NCI-H526 treated with DMSO at 0.1 percent for 48 hours (cell line): ENCODE measurements at places on chromosomes 2 and 18.
A peak's percentile ranks its signal among the peaks of the same experiment; 100 is the strongest.

- no peak for DNase-seq
These were observed 102.0 kb downstream of the PLA2R1 start for GRCh38 chr2:159960414-159960813.

DNA sequence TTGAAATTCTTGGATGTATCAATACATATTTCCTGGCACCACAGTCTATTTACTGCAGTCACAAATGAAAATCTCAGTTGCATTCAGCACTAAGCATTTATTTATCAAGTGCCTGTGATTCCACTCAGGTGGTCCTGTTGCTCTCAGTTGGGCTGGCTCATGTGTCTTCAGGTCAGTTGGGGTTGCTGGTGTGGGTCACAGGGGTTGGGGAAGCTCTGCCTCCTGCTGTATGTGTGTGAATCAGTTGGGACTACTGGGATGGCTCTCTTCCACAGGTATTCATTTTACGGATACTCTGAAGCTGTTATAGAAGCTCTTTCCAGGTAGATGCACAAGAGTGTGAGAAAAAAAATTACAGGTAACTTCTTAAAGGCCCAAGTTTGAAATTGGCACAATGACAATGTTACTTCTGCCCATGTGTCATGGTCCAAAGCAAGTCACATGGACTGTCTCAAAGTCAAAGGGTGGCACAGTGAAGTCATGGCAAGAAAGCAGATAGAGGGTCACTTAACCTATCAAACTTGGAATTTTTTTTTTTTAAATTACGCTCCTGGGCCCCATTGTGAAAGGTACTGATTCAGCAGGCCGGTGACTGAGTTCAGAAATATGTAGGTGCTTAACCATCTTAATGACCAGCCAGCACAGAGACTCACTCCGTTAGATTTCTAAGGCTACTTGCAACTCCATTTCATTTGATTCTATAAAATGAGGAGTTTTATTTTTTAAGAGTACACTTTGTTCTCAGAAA, 249.2 kb upstream of the GCFC2 start:
- no peak for DNase-seq

DNA sequence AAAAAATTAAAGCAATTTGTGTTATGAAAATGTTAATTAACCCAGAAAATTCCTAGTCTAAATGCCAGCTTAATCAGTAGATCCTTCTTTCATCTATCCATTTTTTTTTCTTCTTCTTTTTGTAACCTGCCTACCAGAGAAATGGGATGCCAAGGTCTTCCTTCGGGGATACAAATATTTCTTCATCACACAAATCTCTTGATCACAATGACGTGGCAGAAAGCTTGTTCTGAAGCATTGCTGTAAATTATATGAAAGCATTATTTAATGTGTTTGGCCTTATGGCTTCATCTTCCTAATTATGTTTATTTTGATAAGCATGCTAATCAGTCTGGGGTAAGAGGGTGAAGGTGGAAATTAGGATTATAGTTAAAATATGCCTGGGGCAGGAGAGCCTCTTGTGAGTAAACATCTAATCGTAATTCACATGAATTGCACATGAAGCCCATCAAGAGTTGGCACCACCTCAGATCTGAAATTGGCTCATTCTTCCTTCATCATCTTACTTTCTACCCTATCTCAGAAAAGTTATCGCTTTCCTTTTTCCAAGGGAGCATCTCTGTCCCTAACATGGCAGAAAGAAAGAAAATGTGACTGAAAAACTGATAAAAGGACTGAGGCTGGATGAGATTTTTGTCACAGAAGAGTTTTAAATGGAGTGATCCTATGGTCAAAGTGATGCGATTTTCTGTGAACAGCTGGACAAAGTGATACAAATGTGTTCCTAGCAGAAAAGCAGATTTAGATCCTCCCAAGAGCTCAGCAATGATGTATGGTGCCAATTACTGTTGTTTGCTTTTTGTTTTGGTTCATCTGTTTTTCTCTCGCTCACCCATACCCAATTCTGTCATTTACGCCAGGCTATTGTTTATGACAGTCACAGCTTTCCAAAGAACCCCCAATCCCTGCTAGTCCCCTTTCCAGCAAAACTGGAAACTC, 76.9 kb upstream of the PMAIP1 start:
- no peak for DNase-seq

DNA sequence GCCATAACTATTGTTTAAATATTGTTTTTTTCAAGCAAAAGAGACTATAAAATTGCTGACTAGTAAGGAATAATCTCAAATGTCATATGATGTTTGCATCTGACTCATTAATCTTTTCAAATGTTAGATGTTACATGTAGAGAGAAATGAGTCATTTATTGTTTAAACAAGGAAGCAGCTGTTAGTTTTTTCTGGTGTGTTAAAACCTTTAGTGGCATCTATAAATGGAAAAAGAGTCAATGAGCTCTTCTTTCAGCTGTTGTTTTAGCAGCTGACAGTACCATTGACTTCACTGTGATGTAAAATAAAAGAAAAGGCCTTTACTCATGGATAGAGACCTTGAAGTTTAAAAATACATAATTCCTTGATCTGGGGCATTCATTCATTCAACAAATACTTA, 1.8 kb upstream of the KLHL41 start:
- DNase-seq = no peak

- DNase-seq = no peak
These were observed 7.7 kb downstream of the WNT10A start for GRCh38 chr2:218888341-218888740.

GRCh38 chr2:230953845-230954244, 28.8 kb upstream of the GPR55 start:
- DNase-seq = no peak

GRCh38 chr18:58113337-58113736, 69.3 kb downstream of the NEDD4L start:
- DNase-seq = no peak

GRCh38 chr2:3296182-3296972, 81.2 kb downstream of the EIPR1 start:
- no peak for DNase-seq

DNA sequence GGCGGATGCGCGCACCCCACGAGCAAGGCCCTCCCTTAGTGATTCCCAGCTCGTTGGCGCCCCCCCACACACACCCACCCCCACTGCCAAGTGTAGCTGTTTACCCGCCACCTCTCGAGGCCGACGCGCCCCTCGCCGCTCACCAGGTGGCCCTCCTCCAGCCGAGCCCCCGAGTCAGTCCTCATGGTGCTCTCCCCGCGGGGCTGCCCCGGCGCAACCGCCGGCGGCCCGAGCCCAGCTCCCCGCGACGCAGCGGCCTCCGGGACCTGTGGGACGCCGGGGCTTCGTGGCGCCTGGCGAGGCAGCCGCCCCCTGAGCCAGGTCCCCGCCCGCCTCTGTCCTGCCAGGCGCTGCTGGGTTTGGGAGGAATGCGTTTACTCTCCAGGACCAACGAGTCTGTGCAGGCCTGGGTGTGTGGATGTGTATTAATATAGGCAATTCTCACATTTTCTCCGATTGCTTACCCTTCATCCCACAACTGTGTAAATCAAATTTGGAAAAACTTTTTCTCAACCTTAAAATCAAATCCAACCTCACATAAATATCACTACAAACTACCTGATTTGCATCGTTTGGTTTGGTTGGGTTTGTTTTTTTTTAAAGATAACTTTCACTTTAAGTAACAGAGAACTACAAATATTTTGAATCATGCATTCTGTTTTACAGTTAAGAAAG, at the start of gene TMEM237:
TSS of gene TMEM237 (minus strand) at position 288 of the 675 bp plus-strand sequence. CDS start at position 185, 103 bp downstream.
- no peak for DNase-seq

DNA sequence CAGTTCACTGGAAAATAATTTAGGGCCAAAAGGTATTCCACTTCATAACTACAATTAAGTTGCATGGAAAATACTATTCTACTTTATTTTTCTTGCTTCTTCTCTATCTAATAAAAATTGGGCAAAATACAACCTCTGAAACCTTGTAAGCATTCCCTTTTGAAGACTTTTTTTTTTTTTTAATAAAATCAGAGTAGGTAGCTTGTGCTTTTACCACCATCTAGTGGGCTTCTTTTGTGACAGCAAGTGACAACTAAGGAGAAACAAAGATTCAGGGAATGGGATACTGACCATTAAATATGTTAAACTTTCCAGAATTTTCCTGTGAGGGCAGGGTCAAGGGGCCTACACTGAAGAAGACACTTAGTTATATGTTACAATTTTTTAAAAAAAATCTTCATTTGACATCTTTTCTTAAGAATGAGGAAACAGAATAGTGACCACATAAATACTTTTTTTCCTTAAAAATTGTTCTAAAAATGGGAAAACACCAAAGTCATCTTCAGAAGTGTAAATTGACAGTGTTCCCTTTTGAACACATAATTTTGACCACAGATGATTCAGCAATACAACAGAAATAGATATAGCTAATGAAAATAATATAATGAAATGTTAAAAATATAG, 1183.2 kb upstream of the ACVR2A start:
- DNase-seq = peak; percentile 30

- no peak for DNase-seq
These were observed 65.8 kb downstream of the UGGT1 start for GRCh38 chr2:128156812-128157211.

DNA sequence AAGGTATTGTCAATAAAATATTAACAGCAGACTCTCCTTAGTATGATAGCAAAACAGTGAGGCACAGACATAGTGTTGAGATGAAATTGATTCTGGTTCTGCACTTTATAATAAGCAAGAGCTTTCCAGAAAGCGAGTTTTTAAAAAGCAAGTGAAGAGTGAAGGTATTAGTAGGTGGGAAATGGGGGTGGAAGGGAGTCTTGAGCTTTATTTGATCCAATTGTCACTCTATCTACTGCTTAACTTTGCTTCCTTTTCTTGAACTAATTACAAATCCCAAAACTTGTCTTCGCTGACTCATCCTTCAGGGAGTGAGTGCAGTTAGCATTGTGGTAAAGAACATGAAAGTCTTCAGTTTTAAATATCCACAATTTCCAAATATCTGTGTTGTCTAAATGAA, 120.6 kb upstream of the BOD1L2 start:
- no peak for DNase-seq

DNA sequence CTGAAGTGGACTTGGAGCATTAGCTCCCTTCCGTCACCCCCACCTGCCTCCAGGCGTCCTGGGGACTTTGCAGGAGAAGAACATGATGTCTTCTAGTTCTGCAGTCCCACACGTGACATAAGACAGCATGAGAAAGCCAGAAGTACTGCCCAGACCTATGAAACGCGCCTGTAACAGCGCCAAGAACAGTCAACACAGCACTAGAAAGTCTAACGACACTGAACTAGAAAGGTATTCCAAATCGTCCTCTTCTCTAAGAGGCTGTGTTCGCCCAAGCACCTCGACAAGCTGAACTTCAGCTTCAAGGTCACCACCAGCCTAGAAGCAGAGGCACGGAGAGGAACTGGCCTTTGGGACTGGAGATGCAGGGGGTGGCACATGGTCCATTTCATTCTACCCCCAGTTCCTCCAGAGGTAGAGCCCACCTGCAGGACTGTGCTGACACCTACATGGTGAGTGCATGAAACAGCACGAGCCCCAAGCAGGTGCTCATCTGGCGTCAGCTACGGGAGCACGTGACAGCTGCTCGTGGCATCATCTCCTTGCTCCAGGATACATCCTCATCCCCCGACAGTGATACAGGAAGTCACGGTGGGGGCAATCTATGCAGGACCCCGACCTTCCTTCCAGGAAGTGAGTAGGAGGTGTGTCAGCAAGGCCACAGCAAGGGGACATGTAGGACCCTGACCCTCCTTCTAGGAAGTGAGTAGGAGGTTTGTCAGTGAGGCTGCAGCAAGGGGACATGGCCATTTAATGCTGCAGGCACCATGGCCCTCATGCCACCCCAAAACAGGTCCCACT, 3.7 kb downstream of the HDAC4 start:
- DNase-seq = no peak

DNA sequence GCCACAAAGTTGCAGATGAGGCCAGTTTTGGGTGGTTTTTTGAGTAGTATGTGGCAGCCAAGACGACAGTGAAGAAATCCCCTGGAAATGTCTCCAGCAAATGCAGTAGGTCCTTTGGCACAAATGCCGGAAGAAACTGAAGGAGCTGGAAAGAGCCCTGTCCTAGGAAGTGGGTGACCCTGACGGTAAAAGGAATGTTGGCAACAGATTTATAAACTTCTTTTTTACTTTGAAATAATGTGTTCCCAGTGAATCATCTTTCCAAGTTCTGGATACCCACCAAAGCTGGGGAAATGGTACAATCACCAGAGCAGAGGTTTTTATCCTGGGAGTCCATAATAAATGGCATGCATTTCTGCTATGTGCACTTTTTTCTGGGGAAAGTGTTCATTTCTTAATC, 112.9 kb downstream of the CSRNP3 start:
- DNase-seq = no peak

DNA sequence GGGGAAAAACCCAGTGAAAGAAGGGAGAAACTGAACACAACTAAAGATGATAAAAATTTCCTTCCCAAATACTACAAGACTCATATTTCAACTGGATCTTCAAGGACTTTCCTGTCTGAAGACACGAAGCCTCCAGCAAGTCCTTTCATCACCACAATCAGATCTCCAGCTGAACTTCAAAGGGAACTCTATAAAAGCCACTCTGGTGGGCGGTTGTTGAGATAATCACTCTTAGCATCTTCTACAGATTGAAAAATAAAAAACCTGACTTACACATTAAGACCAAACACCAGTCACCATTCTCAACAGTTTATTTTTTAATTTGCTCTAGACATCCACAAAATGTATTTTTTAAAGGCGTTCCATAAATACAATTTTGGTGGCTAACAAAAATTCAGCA, 4.4 kb downstream of the REV1 start:
- no peak for DNase-seq

- no peak for DNase-seq
These were observed 52.7 kb downstream of the CCDC68 start for GRCh38 chr18:54906331-54907185.

- DNase-seq = no peak
These were observed 133.0 kb downstream of the WDSUB1 start for GRCh38 chr2:159153463-159153862.

DNA sequence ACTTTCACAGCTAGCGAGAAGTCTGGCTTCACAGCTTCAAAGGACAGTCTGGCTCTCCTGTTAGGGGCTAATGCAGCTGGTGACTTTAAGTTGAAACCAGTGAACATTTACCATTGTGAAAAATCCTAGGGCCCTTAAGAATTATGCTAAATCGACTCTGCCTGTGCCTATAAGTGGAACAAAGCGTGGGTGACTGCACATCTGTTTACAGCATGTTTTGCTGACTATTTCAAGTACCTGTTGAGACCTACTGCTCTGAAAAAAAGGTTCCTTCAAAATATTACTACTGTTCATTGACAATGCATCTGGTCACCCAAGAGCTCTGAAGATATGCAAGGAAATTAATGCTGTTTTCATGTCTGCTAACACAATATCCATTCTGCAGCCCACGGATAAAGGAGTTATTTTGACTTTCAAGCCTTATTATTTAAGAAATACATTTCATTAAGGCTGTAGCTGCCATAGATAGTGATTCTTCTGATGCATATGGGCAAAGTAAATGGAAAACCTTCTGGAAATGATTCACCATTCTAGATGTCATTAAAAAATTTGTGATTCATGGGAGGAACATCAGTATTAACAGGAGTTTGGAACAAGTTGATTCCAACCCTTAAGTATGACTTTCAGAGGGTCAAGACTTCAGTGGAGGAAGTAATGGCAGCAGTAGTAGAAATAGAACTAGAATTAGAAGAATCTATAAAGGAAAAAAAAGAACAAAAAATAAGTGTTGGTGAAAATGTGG, 48.9 kb downstream of the POLR1A start:
- DNase-seq = no peak

- DNase-seq = no peak
These were observed 9.8 kb downstream of the NR4A2 start for GRCh38 chr2:156322686-156323231.
